ENCODE measurements at places on chromosomes 6 and 20. TPM values are rescaled to one million over a fixed set of nuclear protein-coding genes. Genes with fewer than 3 reads are reported as not detected.

Gene SRMS
- polyA plus RNA-seq: 0.21 TPM

- no peak for DNase-seq
Observed at GRCh38 chr6:159919011-159919511, 28.3 kb downstream of the MAS1 start.

- DNase-seq: no peak
Observed at GRCh38 chr6:3296537-3296936, 37.8 kb downstream of the PSMG4 start.

DNA sequence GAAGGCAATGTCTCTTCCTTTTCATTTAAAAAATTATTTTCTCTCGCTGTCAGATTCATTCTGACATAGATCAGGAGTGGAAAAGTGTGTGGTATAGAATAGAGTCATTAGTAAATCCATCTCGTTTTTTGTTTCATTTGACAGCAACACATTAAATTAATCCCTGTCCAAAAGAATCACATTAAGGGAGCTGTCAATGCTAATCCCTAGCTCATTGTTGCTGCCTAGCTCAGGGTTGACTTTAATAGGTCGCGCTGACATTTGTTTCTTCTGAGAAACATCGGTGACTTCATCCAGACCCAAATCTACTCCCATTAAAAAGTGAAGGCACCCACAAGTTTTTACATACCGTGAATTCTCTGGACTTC lies 25.4 kb upstream of the MAP3K7 start:
- no peak for DNase-seq

GRCh38 chr6:108798670-108799353 lies 49.4 kb upstream of the ARMC2 start:
- DNase-seq: no peak

DNA sequence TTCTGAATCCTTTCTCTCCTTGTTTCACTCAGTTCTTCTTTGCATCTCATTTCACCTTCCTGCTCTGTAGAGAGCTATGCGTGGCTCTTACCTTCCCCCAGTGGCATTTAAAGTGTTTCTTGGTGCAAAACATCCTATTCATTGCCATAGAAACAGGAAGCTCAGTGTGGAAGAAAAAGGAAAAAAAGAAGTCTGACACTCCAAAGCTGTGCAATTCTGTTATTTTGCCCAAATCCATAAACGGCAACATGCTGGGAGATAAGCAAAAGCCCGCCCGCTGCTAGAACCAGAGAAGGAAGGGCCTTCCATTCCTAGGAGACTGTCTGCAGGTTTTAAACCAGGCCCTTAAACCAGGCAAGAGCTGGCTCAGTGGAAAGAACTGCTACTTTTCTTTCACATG lies 247.1 kb downstream of the HIVEP2 start:
- no peak for DNase-seq

DNA sequence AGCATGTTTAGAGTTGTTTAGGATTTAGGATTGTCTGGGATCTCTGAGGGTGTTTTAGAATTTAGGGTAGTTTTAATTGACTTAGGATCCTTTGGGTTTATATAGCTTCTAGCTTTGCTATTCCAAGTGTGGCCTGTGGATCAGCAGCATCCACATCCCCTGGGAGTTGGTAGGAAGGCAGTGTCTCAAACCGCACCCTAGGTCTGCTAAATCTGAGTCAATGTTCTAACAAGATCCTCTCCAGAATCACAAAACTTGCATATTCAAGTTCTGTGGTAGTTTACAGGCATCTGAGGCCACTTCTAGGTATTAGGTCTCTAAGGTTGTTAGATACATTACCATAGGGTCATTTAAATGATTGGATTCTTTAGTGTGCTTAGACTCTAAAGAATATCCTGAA lies 48.3 kb downstream of the PRND start:
- DNase-seq: no peak
